ENCODE measurements at places on chromosomes 5 and 9.

GRCh38 chr5:135569755-135570452 lies 8.9 kb downstream of the CXCL14 start:
- no peak for DNase-seq

- DNase-seq, result no peak
Measured at GRCh38 chr9:97508852-97509251, 7.4 kb downstream of the TMOD1 start.

DNA sequence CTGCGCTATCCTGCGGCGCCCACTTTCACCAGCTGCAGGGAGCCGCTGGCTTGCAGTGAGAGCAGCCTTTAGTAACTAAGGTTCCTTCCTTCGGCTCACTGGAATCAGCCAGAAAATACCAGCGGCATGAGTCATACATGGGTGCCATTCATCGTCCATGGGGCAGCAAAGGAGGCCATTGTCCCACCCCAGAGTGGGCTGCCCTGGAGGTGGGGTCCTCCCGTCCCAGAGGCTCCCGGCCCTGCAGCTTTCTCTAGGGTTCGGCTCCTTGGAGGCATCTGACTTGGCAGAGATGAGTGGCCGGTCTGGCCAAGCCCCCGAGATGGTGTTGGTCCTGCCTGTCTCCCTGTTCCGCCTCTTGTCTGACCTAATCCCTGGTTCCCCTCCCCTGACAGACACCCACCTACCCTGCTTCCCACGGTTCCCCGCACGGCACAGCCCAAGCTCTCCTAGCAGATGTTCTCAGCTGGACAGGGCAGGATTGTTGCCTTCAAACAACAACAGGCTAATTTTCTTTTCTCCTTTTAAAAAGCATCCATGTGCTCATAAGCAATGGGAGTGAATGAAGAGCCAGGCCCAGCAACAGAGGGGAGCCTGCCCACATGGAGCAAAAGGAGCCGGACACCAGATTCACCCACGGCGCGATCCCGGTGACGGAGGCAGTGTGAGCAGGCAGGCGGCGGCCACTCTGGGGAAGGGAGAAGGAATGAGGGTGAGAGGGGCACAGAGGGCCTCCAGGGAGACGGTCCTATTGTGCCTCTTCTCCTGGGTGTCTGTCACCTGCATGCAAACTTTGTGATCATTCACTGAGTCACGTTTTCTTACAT lies 97.0 kb upstream of the COL5A1 start:
- DNase-seq, result no peak

DNA sequence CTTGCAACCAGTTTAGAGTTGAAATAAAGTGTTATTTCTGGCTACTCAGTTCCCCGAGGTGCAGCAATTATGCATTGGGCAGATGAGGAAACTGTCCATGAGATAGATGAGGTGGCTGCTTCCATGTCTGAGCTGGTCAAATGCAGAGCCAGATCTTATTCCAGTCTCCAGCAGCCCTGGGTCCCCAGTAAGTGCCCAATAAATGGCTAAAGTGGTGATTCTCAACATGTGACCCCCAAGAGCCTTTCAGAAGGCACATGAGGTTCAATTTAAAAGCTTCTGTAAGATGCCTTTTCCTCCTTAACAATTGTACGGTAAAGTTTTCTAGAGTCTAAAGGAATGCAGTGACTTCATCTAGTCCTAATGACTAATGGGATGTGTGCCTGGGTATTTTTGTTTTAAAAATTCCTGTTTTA lies 17.5 kb downstream of the ATOX1 start:
- DNase-seq, result no peak

- DNase-seq, result no peak
Measured at GRCh38 chr5:54628050-54628449, 110.5 kb downstream of the SNX18 start.

- no peak for DNase-seq
Measured at GRCh38 chr9:88658311-88658822, 123.4 kb downstream of the NXNL2 start.

- no peak for DNase-seq
Measured at GRCh38 chr9:103361906-103362305, 366.8 kb downstream of the CYLC2 start.

- DNase-seq, result no peak
Measured at GRCh38 chr5:142617416-142618129, 68.3 kb downstream of the FGF1 start.

DNA sequence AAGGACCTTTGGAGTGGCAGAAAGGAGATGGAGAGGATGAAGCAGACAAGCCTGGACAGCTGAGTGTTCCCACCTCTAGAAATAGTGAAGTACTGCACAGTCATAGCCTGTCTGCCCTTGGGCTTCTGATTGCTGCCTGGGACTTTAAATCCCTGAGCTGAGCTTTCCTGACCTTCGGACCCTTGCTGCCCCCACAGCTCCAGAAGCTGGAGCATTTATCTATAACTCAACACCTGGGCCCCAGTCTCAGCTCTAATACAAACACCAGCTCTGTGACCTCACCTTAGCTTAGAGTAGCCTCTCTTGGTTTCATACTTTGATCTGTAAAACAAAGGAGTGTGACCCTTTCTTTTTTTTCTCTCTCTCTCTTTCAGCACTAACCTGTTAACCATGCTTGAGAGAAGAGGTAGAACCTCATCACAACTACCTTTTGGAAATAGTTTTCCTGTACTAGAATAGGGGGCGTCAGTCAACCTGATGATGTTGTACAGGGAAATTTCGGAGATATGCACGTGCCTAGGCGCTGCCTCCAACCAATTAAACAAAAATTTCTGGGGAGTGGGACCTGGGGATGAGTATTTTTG lies 25.4 kb upstream of the ELL2 start:
- DNase-seq, result no peak

DNA sequence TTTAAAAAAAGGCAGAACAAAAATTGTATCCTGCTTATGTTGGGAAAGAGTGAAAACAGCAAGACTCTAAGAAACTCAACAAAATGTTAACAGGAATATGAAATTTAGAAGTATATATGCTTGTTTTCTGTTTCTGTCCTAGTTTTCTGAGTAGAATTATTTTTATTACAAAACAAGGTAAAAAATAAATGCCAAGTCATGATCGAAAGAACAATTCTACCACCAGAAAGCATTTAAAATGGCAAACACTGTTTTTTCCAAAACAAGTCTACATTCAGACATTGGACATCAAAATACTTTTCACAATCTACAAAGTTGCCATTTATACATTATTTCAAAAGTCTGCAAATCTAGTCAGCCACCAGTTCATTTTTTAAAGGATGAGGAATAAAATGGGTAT lies 102.6 kb downstream of the TLE1 start:
- no peak for DNase-seq

DNA sequence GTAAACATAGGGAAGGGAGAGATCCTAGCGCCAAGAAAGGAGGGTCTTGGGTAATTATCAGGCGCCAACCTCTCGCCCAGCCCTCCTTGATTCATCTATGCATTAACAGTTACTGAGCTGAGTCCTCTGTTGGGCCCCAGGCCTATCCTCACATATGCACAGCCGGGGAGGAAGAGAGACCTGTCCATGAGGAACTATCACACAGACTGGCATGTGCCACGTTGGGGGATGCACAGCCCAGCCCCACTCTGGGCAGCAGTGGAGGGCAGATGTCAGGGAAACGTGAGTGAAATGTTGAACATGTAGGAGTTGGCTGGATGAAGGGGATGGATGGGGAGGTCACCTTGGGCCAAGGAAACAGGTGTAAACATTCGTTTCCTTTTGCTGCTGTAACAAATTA lies 18.8 kb upstream of the ENHO start:
- no peak for DNase-seq

GRCh38 chr5:73199671-73200070 lies 26.7 kb downstream of the TMEM174 start:
- DNase-seq, result no peak

DNA sequence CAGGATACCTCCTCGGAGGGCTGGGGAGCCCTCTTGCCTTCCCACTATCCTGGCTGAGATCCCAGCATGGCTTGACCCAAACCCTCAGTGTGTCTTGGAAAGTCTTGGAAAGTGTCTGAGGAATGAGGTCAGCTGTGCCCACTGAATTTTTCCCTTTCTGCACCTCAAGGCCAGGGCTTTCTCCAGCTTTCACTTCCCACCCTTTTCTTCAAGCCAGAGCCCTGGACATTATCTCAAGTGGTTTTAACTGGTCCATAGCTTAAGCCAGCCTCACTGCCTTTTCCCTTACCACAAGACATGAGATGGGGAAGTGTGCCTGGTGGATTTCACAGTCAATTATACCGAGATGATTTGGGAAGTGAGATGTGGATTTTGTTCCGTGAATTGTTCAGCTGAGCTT lies 35.7 kb upstream of the LHX2 start:
- DNase-seq, result no peak

DNA sequence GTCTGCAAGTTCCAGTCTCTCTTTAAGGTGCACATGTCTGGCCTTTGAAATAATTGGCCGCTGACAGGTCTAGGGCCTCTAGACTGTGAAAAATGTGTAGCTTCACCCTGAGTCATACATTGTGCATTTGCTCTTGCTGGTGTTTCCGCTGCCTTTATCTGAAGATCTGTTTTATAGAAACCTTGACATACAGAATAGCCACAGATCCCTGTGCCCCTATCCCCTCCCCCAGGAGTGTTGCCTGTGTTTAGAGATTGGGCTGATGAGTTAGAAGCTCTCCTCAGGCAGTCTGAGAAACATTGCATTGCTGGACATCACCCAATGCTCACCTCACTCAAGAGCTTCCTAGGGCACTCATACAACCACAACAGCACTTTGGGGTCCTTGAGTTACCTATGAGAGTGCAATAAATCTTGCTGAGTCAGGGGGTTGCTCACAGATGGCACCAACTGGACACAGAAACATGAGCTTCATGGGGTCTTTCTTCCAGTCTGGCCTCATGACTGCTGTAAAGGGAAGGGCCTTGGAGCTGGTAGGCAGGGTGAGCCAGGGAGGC lies 3.8 kb upstream of the ZNF782 start:
- no peak for DNase-seq

- no peak for DNase-seq
Measured at GRCh38 chr5:135625486-135625885, 46.7 kb upstream of the CXCL14 start.

DNA sequence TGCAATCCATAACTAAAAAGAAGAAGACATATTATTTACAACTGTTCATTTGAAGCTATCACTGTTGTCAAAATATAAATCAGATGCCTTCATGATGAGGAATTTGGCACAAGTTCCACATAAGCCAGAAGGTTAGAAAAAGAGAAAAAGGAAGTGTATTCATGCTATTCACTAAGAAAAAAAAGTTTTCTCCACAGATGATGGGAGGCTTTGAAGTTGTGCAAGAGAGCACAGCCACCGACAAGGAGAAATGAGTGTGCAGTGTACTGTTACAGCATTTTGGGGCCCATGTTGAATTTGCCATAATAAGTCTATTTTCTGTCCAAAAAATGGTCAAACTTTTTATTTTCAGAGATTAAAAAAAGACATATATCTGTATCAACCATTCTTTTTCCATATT lies 32.9 kb upstream of the IFNK start:
- DNase-seq, result no peak

- no peak for DNase-seq
Measured at GRCh38 chr5:115962565-115963402, 509 bp downstream of the LVRN start.

DNA sequence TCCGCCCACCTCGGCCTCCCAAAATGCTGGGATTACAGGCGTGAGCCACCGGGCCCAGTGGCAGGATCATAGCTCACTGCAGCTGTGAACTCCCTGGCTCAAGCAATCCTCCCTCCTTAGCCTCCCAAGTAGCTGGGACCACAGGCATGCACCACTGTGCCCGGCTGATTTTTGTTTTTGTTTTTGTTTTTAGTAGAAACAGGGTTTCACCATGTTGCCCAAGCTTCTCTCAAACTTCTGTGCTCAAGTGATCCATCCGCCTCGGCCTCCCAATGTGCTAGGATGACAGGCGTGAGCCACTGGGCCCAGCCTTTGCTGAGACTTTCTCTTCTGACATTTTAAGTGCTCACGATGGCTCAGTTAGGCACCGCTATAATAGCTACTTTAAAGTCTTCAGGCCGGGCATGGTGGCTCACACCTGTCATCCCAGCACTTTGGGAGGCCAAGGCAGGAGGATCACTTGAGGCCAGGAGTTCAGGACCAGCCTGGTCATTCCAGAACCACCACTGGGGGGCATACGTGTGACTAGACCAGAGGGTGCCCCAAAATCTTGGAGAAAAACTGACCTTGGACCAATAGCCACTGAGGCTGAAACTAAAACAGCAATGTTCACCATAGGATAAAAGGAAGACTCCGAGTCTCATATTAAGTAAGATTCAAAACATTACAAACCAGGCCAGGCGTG lies 3.1 kb upstream of the ENTPD8 start:
- DNase-seq, result no peak

GRCh38 chr5:123483446-123484077 lies 28.4 kb upstream of the CSNK1G3 start:
- DNase-seq, result no peak

DNA sequence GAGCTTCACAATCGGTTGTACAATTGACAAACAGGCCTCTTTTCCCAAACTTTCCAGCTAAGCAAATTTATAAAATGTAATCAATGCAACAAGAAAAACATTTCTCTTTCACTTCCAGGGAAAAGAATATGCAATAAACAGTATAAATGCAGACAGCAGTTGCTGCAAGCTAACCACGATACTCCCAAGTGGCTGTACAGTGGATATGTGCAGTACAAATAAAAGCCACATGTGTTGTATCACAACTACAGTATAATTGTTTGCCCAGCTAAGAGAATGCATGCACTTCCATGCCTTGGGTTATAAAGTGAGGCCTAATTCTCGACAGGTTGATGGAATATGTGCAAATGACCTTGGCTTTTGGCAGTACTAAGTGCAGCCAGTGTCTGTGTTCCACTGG lies 16.7 kb upstream of the PDCL start:
- no peak for DNase-seq

- DNase-seq, result no peak
Measured at GRCh38 chr5:177478711-177479646, 5.5 kb upstream of the DBN1 start.

- no peak for DNase-seq
Measured at GRCh38 chr5:134227259-134227658, 1.4 kb upstream of the PPP2CA start.

Measured in AG04450 (cell line).